ENCODE measurements at places on chromosomes 5 and 9.

DNA sequence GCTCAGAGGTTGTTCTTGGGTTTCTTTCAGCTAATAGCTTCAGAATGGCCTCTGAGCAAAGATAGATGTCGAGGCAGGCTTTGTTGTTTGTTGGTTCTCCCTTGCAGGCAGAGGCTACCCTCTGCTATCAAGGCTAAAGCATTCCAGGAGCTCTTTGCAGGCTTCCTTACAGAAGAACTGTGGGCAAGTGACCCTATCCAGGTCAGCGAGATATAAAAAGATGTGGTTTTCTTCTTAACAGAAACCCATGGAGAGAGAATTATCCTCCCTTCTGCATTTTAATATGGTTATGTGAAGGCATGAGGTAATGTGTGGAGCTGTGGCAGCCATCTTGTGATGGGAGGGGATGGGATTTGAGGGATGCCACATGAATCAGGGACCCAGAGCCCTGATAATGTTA is 67.0 kb downstream of the TLE4 start:
- DNase-seq = no peak

GRCh38 chr9:13991395-13991794 is 322.5 kb downstream of the NFIB start:
- no peak for DNase-seq

DNA sequence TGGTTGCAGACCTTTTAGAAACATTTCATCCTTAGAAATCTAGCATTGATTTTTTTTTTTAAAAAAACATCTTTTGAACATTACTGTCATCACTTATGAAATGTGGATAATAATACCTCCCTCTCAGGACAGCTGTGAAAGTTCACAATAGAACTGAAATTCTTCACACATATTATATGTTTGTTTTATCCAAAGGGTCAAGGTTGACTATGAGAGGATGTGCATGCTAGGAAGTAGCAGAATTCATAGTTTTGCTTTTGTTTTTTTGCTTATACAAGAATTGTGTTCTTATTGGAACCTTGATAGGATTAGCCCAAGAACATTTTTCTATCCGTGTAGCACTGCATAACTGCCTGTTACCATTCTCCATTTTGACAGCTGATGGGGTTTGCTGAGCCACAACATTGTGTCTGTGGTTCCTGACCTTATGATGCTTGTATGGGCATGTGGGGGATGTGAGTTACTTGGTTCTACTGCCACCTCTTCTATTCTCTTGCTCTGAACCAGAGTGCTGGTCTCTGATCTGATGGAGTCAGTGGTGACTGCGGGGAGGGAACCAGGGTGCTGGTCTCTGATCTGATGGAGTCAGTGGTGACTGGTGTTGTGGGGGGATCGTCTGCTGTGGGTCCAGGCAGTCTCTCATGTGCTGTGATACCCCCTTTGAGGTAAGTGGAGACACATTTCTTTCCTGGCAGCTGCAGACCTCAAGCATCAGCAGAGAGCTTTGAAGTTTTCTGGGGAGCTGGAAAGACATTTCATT is 27.1 kb upstream of the ACTBL2 start:
- DNase-seq = no peak

GRCh38 chr9:2603621-2604020 is 18.0 kb upstream of the VLDLR start:
- DNase-seq = no peak

DNA sequence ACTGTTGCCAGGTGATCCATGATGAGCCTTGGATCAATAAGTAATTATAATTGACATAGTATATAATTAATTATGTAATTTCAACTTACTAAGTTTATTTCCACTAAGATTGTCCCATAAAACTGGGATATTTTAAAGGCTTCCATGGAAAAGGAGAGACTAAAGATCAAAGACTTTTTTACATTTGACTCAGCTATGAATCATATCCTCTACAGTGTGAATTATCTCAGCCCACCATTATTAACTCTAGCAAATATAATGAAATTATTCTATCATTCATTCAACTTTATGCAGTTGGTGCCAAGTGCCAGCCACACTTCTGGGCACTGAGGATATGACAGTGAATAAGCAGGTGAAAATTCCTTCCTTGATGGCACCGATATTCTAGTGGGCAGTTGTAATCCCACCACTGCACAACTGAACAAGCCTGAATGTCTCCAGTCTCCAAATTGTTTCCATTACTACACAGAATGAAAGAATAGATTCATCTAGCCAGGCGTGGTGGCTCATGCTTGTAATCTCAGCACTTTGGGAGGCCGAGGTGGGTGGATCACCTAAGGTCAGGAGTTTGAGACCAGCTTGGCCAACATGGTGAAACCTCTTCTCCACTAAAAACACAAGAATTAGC is 21.9 kb upstream of the TXN start:
- DNase-seq = no peak

DNA sequence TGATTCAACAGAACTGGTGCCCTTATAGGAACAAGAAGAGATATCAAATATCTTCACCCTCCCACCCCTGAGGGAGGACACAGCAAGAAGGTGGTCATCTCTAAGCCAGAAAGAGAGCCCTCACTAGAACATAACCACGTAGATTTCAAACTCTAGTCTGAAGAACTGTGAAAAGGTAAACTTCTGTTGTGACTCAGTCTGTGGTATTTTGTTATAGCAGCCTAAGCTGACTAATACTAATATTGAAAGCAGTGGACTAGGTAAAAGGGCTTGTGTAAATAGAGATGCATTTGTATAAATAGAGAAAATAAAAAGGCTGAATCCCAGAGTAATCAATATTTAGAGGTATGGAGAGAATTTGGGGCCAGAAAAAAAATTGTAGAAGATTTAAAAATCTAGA is 157.6 kb upstream of the CCNH start:
- DNase-seq = no peak

DNA sequence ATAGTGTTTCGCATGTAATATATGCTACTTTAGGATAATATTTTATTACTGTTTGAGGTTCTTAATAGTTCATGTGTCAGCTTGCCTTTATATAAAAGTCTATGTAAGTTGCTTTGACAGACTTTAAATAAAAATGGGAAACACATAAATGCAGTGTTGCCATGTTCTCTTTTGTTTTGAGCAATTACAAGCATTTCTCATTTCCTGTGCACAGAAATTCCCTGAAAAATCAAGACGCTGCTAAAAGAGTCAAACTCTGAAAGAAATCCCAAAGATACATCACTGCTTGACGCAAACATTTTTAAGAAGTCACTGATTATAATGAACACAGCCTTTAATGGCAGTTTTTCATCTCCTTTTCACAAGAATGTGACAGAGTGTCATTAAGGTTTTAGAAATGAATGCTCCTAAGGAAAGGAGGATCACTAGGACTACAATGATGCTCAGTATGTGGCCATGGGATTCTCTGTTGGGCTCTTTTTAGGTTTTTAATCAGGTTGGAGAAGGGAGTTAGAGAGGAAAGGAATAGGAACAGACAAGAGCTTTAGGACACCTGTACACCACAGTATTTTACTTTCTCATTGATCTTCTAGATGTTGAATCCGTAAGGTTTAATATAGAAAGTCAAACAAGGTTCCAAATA is 29.4 kb downstream of the ZCCHC7 start:
- DNase-seq = no peak

- no peak for DNase-seq
Measured at GRCh38 chr5:169395136-169395535, 94.2 kb upstream of the SLIT3 start.

- DNase-seq = no peak
Measured at GRCh38 chr9:134752471-134753168, 111.0 kb downstream of the COL5A1 start.

GRCh38 chr9:78363221-78363620 is 66.3 kb downstream of the PSAT1 start:
- no peak for DNase-seq

GRCh38 chr9:130001190-130001589 is 41.8 kb downstream of the FNBP1 start:
- DNase-seq = no peak

DNA sequence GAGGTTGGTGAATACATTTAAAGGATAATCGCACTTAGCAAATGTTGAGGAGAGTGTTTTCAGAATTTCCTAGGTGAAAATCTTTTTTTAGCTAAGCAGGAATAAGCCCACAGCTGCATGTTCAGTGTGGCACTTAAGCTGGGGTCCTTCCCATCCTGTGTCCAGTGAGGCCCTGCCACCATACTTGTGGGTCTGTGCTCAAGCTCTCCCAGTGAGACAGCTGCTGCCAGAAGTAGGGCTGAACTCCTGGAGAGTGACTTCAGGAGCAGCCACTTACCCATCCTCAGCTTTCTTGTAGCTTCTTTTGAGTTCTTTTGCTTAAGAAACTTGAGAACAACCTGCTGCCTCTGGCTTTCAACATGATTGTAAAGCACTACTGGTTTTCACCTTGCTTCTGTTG is 110.0 kb upstream of the DHFR start:
- no peak for DNase-seq

- no peak for DNase-seq
Measured at GRCh38 chr5:85769347-85769746, 848.4 kb upstream of the COX7C start.

GRCh38 chr5:116524966-116525365 is 49.7 kb downstream of the SEMA6A start:
- no peak for DNase-seq

DNA sequence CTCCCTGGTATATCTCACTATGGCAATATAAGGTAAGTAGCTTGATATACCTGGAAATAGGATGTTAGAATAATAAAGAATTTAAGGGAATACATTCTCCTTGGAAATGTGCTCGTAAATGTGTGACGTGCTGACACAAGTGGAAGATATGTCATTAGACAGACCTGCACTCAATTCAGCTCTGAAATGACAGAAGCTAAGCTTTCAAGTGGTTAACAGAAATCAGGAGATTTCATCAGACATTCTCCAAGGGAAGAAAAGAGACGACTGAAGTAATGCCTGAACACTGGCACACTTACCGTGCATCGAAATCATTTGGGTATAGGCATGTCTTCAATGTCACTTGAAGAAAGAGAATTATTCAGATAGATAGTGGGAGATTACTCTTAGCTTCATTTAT is 933.3 kb upstream of the CTNND2 start:
- no peak for DNase-seq

DNA sequence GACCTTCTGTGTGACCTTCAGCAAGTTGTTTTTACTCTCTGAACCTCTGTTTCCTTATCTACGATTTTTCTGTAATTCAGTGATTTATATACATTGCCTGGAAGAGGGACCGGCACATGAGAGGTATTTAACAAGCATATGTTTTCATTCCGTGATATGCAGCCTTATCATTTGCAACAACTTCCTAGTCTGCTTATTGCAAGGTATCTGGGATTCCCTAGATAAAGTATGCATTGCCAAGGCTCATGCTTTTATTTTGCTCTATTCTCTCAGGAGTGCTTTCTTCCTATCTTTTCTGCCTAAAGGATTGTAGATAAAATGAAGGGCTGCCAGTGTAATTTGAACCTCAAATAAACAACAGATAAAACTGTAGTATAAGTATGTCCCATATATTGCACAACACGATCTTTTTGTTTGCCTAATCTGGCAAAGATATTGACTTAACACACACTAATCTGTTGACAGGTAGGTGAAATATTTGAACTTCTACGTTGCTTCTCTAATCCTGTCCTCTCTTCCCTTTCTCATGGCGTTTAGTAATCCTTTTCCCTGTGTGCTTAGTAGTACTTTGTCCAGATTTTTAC is 377.2 kb upstream of the TNC start:
- no peak for DNase-seq
